Activated T-helper 1 cell treated with anti-CD3 and anti-CD28 coated beads, Interleukin-12 subunit alpha, Interleukin-12 subunit beta, Interleukin-2, Interleukin-4 antibody, amounts not matched to agents 30 ng/mL and 10 ng/mL and 1 ng/mL, durations not matched to agents 14 hours and 24 hours and 36 hours (primary cell): ENCODE measurements at places on chromosomes 1 and 21. TPM values are rescaled to one million over a fixed set of nuclear protein-coding genes. Genes with fewer than 3 reads are reported as not detected.

Gene RIPK4
- not detected in 2 replicates for total RNA-seq

Gene CD1E
- not detected in 2 replicates for total RNA-seq

Gene TMEM54
- total RNA-seq = 0.78 and 1.0 TPM in 2 replicates

Gene C8B
- total RNA-seq = not detected in 2 replicates

Gene PTP4A2
- total RNA-seq = 390 and 421 TPM in 2 replicates

Gene RGS4
- not detected in 2 replicates for total RNA-seq

Gene DCAF8
- total RNA-seq = 112 and 117 TPM in 2 replicates

Gene MIXL1
- total RNA-seq = not detected in 2 replicates

Gene RBP7
- total RNA-seq = not detected in 2 replicates

Gene PTGFRN
- 38.0 and 43.4 TPM in 2 replicates for total RNA-seq

Gene CYP4A11
- not detected in 2 replicates for total RNA-seq

Gene OPTC
- not detected in 2 replicates for total RNA-seq

Gene PLA2G2F
- total RNA-seq = not detected in 2 replicates

Gene PDC
- not detected in 2 replicates for total RNA-seq

Gene LDLRAD2
- not detected in 2 replicates for total RNA-seq

Gene CSF3R
- total RNA-seq = 0.24 and 0.54 TPM in 2 replicates

Gene GNG4
- 103 and 109 TPM in 2 replicates for total RNA-seq

Gene PEX19
- total RNA-seq = 55.9 and 59.0 TPM in 2 replicates

Gene NID1
- total RNA-seq = 0.44 and 0.65 TPM in 2 replicates

Gene FLG2
- total RNA-seq = not detected in 2 replicates

Gene SLC2A5
- total RNA-seq = 0.05 TPM in 1 of 2 replicates, not detected in the other

Gene ASCL5
- not detected in 2 replicates for total RNA-seq

Gene CLCNKA
- total RNA-seq = not detected in 2 replicates

Gene LYSMD1
- 4.0 and 5.0 TPM in 2 replicates for total RNA-seq

Gene HSD3B1
- total RNA-seq = not detected in 2 replicates

Gene PTGER3
- total RNA-seq = 1.3 and 1.4 TPM in 2 replicates

Gene KIF21B
- 50.4 and 52.0 TPM in 2 replicates for total RNA-seq

Gene SPRR5
- total RNA-seq = not detected in 2 replicates

Gene VANGL2
- not detected in 2 replicates for total RNA-seq

Gene RGS16
- 138 and 143 TPM in 2 replicates for total RNA-seq

Gene SMCP
- total RNA-seq = not detected in 2 replicates

Gene OR2T35
- total RNA-seq = not detected in 2 replicates

Gene APOBEC4
- not detected in 2 replicates for total RNA-seq

Gene SUMO3
- total RNA-seq = 86.9 and 88.6 TPM in 2 replicates

Gene HHIPL2
- 0.16 and 0.91 TPM in 2 replicates for total RNA-seq

Gene HMGN2
- 492 and 496 TPM in 2 replicates for total RNA-seq

Gene NCMAP
- not detected in 2 replicates for total RNA-seq

Gene CFHR2
- not detected in 2 replicates for total RNA-seq

Gene VHLL
- 0.56 TPM in 1 of 2 replicates, not detected in the other for total RNA-seq

Gene SPRR2G
- not detected in 2 replicates for total RNA-seq

Gene IFI44
- 26.9 and 28.1 TPM in 2 replicates for total RNA-seq

Gene LCE1C
- total RNA-seq = not detected in 2 replicates

Gene SELE
- not detected in 2 replicates for total RNA-seq
